ENCODE measurements at places on chromosomes 4 and X.

- no peak for DNase-seq
These were observed 106.7 kb upstream of the PSAPL1 start for GRCh38 chr4:7541414-7541810.

- no peak for DNase-seq
These were observed 109.0 kb downstream of the UCHL1 start for GRCh38 chr4:41365681-41366080.

- DNase-seq: no peak
These were observed 94.1 kb downstream of the IRS4 start for GRCh38 chrX:108642273-108642628.

DNA sequence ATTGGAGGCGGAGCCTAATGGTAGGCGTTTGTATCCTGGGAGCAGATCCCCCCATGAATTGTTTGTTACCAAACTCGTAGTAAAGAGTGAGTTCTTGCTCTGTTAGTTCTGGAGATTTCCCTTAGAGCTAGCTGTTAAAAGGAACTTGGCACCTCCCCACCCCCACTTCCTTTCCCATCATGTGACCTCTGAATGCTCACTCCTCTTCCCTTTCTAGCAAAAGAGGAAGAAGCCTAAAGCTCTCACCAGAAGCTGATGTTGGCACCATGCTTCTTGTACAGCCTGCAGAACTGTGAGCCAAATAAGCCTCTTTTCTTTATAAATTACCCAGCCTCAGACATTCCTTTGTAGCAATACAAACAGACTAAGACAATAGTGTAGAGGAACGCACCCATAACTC lies 13.8 kb upstream of the ATOH1 start:
- DNase-seq: no peak

GRCh38 chr4:14111730-14112181 lies 484.2 kb upstream of the BOD1L1 start:
- DNase-seq: no peak

GRCh38 chrX:84747516-84747915 lies 245.3 kb upstream of the HDX start:
- no peak for DNase-seq

DNA sequence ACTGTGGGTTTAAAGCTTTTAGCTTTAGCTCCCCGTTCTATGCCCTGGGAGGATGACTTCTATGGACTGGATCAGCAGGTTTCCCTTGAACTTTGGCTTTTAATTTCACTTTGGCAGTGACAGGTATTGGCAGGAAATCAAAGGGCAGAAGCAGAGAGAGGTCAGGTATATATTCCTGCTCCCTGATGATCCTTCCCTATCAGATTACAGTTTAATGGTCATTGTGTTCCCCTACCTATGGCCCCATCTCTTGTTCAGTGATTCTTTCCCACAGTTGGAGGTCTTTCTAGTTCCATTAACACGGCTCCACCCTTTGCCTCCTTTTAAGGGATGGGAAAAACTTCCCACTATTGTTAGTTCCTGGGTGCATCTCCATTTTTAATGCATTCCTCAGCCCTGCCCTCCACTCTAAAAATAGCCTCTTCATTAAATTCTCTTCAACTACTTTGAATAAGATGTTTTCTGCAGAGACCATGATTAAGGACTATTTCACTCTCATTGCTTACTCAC lies 107.8 kb upstream of the TMEM47 start:
- no peak for DNase-seq

DNA sequence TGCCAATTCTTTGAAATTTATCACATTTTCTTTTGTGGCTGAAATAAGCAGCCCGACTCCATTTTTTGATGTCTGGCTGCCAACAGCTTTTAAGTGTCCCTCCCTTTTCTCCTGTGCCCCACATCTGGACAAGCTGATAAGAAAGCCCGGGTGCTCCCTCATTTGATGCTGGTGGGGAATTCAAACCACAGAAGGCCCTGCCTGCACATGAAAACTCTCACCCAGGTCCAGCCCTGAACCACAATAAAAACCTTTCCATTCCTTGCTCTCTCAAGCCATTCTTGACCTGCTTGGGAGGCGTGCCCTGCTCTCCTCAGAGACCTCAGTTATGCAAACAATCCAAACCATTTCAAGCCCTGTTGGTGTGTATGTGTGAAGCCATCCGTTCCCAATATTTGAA lies 93.9 kb downstream of the FAM53A start:
- DNase-seq: no peak

- DNase-seq: no peak
These were observed 610.2 kb downstream of the UBE2NL start for GRCh38 chrX:144494074-144494473.

- no peak for DNase-seq
These were observed 108.9 kb downstream of the SYNPO2 start for GRCh38 chr4:118997601-118998000.

GRCh38 chr4:102399021-102399420 lies 53.7 kb upstream of the SLC39A8 start:
- DNase-seq: no peak

DNA sequence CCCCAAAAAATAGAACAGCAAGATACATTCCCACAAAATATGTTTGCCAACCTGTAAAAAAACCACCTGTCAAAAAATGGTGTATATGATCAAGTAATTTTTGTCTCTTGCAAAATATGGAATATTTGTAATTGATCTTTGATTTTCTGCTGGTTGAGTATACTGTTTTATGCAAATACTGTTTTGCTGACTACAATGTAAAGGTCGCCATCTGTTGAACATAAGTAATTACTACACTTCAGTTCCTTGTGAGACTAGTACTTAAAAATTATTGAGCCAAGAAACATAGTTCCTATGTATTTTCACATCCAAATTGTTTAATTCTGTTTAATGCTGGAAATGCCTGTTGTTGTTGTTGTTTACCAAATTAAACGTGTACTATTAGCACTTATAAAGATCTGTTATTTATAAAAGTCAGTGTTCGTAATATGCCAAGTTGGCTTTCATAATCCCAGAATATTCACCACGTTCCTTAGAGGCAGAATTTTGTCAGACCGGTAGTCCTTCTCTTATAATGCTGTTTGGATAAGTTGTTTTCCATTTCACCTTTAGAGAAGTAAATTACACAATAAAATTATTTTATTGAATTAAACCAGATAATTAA lies 144.2 kb downstream of the PDLIM5 start:
- no peak for DNase-seq

DNA sequence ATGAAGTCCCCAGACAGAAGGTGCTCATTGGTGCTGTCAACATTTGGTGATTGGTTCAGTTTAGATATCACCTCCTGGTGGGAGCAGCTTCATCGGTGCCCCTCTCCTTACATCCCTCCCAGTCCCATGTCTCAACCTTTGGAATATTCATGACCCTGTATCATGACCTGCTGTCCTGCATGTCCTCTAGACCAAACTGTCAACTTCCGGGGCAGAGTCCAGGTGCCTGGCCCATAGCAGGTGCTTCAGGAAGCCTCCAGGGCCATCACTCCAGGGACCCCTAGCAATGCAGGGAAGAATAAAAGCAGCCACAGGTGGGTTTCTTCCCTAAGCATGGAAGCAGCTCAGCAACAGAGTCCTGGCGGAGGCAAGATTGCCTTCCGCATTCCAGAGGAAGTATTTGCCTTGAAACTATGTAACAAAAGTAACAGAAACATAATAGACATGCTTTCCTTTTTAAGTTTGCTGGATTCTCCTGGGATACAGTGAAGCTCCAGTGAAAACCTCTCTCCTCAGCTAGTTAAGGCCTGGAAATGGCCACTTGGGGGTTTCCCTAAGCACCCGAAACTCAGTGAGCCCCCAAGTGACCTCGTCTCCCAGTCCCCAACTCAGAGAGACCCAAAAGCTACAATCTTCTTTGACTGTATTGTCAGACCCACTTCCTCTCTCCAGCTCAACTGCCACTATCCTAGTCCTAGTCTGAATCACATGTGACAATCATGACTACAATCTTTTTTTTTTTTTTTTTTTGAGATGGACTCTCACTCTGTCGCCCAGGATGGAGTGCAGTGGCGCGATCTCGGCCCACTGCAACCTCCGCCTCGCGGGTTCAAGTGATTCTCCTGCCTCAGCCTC lies 1.3 kb upstream of the ATP6AP1 start:
- DNase-seq: no peak

DNA sequence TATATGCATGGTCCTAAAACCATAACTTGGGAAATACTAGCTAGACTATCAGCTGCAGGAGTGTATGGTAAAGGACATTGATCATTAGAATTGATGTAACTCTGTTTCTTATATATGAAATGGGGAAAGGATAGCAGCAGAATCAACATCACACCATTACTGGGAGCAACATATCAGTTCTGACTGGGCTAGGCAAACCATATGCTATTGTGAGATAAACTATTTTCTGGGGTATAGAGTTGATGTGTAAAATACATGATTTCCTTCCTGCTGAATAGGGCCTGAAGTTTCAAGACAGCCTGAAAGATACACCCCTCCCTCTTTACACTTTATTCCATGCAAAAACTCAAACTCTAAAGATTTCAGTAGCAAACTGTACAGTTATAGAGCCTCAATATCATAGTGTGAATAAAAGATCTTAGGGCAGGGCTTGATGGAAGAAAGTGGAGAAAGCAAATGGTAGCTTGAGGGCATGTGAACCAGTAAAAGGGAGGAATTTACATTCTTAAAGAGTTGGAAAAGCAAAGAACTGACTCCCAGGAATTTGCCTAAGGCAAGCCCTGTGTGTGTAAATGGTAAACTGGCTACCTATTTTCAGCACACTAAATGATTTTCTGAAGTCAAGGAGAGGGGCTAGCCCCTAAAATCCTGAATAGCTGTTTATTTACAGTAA lies 404.1 kb downstream of the MAPK10 start:
- DNase-seq: no peak

DNA sequence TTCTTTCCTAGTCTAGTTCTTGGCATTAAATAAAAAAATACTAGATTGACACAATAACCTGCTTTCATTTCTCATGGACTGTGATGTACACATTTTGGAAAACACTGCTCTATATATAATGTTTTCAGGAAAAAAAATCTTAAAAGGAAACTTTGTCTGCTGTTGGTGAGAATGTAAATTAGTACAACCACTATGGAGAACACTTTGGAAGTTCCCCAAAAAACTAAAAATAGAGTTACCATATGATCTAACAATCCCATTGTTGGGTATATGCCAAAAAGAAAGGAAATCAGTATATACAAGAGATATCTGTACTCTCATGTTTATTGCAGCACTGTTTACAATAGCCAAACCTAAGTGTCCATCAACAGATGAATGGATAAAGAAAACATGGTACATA lies 202.3 kb downstream of the PPP3CA start:
- DNase-seq: no peak

- peak; percentile 17 for DNase-seq
These were observed 100.5 kb upstream of the TBC1D9 start for GRCh38 chr4:140856621-140857062.

DNA sequence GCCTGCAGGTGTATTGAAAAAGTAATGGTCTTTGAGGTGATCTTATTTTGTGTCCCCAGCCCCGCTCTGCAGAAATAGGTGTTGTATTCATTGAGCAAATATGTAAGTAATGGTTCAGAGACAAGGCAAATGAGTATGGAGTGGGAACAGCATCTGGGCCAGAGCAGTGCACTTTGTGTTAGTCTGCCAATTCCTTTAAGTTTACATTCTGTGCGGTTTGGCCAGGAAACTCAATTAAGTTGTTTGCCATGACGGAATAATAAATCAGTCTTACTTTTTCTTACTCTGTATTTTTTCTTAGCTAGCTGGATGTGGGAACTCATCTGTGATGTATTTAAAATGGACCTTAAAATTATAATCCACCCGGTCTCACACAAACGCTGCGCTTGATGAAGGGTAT lies 12.6 kb downstream of the DCLK2 start:
- DNase-seq: no peak

Measured in left renal pelvis (tissue), 4 donors.